ENCODE measurements at places on chromosomes 3 and 15. TPM values are rescaled to one million over a fixed set of nuclear protein-coding genes. Genes with fewer than 3 reads are reported as not detected.

- no peak for DNase-seq
These were observed 193.6 kb downstream of the TP63 start for GRCh38 chr3:189824629-189825312.

DNA sequence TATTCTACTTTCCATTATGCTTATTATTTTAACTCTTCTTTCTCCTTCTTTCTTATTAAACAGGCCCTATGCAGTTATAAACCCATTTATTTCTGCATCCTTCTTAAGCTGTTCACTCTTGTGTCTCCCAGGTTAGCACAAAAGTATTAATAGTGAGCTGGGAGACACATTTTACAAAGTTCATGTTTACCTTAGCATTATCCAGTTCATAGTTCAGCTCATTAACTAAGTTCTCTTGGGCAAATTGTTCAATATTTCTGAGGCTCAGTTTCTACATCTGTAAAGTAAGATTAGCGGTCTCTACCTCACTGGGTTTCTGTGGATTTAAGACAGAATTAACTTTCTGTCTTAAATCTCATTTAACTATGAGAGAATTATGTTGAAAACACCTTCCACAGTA, 31.2 kb upstream of the UMPS start:
- no peak for DNase-seq

DNA sequence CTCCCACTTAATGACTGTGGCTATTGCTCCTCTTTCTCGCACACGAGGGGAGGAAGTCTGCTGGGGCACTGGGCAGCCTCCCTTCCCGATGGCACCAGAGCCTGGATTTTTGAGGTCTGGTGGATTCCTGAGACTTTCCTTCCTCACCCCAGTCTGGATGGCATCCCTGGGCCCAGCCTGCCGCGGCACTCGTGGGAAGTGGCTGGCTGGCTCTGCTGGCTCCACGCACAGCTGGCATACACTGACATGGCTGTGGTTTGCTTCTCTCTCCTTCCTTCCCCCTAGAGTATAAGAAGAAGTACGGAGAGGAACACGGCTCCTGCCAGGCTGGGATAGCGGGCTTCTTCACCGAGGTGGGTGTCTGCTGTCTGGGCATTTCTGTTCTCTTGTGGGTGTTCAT, 319.8 kb upstream of the LRRFIP2 start:
- DNase-seq: no peak

- no peak for DNase-seq
These were observed 40.5 kb downstream of the STT3B start for GRCh38 chr3:31573036-31573779.

GRCh38 chr3:132660052-132660810, at the start of gene UBA5:
Gene UBA5 (plus strand): TSS chr3:132660329. CDS start chr3:132660538, 209 bp downstream.
- DNase-seq: no peak

DNA sequence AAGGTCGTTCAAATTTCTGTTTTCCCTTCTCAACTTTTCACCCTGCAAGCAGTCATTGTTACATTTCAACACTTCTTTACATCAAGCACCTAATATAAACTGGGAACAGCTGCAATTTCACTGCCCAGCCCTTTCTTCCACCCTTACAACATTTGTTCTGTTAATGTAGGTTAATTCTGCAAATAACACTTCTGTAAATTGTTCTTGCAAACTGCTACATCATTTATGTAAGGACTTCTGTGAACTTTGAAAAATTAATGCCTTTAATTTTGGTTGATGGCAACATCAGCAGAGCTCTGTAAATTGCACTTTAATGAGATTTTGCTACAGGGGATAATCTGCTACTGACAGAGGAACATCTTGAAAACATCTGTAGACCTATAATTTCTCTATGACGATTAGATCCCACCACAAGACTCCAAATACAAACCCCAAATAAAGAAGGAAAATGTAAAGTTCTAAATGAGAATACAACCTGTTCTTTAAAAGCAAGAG, 93.5 kb downstream of the ZIC4 start:
- no peak for DNase-seq

- DNase-seq: no peak
These were observed 594 bp upstream of the ICE2 start for GRCh38 chr15:60479361-60480110.

DNA sequence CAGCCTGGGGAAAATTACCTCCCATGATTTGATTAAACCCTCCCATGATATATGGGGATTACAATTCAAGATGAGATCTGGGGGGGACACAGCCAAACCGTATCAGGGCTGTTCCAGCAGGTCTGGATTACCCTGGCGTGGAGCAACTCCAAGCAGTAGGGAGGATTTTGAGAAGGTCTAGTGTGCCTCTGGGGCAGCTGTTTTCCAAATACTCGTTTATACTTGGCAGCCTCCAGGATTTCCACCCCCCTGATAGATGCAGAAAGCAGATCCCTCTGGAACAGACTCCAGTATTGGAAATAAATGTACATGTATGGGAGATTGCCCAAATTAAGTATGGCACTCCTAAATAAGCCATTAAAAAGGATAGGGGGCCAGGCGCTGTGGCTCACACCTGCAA, 7.7 kb upstream of the IRAK2 start:
- DNase-seq: no peak

- no peak for DNase-seq
These were observed 282.8 kb upstream of the ALCAM start for GRCh38 chr3:105083945-105084344.

- DNase-seq: no peak
These were observed 16.9 kb downstream of the CSPG4 start for GRCh38 chr15:75695634-75696310.

DNA sequence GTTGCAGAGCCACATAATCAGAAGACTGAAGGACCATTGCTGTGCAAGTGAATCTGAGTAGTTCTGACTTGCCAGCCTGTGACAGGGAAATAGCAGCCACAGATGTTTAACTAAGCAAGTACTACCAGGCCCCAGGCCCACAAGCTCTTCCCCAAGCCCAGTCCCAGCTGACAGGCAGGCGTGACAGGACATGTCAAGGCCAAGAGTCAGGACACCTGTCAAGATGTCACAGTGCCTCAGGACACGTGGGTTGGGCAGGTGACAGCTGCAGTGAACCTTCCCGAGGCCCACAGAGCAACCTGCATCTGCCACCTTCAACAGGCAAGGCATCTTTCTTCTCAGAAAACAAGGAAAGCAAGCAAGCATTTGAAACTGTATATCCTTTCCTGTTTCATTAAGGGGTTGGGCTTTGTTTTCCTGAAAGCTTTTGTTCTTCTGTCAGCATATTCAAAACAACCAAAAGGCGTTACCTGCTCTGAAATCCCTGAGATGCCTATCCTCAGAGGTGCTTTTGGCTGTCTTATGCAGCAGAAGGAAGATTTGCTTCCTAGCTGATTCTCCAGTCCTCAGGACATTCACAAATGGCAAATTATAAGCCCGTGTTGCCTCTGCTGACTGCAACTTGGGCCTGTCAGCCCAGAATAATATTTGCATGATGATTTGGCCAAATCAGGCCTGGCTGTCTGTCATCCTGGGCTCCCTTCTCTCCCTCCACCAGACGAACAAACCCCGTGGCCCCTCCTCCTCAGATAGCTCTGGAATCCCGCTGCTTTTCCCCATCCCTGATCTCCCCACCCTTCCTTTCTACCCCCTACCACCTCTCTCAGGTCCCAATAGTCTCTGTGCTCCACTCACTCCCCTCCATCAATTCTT, 171.8 kb upstream of the WNT5A start:
- no peak for DNase-seq

- DNase-seq: no peak
These were observed 158.6 kb downstream of the THSD4 start for GRCh38 chr15:71273731-71274447.

DNA sequence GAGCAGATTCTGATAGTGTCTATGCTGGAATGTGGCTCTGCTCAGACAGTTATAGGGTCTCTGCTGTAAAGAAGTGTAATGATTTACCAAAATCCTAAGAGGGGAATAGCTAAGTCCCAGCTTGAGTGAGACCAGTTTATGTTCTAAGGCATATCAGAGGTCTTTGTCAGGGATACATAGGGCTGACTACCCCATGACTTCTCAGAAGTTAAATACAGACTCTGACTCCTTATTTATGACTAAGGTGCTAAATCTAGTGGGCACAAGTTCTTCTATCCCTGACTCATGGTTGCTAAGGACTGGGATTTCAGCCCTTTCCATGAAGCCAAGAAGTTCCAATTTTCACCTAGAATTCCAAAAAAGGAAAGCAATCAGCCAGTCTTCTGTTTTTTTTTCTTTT, 192.6 kb upstream of the POU1F1 start:
- DNase-seq: no peak

- no peak for DNase-seq
These were observed 19.5 kb downstream of the PRKCD start for GRCh38 chr3:53180305-53181023.

GRCh38 chr3:58071480-58071971, 63.3 kb downstream of the FLNB start:
- DNase-seq: no peak

GRCh38 chr15:92393980-92394308, 263 bp downstream of the ST8SIA2 start:
- DNase-seq: no peak

DNA sequence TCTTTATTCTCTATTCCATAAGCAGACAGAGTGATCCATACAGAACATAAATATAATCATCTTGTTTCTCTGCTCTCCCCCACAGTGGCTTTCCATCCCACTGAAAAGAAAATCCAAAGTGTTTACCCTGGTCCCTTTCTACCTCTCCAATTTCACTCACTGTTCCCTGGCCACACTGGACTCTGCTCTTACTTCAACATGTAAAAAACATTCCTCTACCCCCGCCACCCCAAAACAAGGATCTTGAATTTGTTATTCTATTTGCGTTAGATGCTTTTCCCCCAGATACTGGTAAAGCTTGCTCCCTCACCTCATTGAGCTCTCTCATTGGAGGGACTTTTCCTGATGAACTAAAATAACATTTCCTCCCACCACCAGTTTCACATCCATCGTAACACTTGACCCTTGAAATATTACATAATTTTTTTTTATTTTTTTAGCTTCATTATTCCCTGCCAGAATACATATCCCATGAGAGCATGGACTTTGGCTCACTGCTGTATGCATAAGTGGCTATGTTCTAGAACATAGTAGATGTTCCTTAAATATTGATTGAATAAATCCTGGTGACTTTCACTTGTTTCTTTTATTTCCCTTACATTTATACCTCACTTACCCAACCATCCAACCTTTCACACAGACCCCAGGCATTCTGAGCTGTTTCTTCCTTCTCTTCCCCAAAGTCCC, 162.7 kb upstream of the MEIS2 start:
- DNase-seq: no peak

- no peak for DNase-seq
These were observed 101.2 kb upstream of the ETV5 start for GRCh38 chr3:186209810-186210752.

DNA sequence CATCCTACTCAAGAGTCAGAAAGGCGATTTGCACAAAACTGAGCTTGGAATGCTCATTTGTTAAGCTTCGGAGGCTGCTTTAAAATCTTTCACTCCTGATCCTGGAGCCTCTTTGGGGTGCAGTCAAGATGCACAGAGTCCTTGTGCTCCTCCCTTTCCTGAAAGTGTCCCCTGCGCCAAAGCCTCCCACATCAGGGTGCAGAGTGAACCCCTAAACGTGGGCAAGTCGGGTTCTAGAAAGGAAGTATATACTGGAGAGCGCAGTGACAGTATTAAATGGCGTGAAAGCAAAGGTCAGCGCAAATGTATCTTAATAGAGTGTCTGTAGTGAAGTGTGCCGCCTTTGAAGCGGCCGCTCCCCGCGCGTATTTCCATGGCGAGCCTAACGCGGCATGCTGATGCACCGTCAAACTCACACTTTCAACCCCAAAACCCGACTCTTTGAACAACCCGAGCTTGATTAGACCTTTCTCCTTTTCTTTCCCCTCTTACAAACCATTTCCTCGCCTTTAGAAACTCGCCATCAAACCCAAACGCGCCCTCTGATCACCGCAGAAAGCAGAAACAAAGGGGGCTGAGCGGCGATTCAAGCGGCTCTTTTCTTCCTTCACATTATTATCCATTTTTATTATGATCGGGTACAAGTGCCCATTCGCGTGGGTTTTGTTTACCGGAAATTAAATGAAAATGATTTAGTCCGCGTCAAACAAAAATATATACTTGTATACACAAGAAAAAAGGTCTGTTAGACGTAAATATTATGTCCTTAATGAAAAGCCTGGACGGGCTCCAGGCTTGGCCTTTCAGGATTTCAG, 18.3 kb downstream of the ZIC4 start:
- DNase-seq: no peak

DNA sequence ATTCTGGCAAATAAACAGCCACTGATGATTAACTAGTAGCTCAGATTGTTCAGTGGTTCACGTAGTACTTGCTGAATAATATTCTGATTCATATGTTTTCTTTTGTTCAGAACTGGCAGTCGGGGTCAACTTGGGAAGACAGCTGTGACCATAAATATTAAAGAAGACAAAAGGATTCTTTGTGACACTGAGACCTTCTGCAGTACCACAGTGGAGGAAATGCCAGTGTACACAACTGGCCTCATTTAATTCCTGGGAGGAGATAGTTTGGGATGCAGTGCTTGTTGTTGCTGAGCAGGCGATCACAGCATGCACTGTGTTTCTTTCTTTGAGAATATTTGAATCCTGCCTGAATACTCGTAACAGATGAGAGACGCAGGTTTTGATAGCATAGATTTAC, 26.7 kb upstream of the MCF2L2 start:
- DNase-seq: no peak

- no peak for DNase-seq
These were observed 89.3 kb upstream of the PLXNA1 start for GRCh38 chr3:126893651-126894050.

- DNase-seq: no peak
These were observed 22.5 kb downstream of the LRTM1 start for GRCh38 chr3:54905261-54905888.

- DNase-seq: no peak
These were observed 750.7 kb upstream of the CFAP20DC start for GRCh38 chr3:59800481-59800880.

DNA sequence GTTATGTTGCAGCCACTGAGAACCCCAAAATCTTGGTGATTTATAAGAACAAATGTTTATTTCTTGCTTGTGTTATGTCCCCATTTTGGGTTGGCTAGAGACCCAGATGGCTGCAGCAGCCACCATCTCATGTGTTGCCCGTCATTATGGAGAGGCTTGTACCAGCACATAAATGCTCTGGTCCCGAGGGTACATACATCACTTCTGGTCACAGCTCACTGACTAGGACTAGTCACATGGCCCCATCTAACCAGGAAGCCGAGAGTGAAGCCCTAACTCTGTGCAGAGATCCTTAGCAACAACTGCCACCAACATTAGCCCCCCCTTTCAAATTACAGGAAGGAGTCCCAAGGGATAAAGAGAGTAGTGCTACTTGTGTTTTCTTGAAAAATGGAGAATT, 25.5 kb upstream of the HACD2 start:
- no peak for DNase-seq

Gene SSUH2
- 0.50 TPM for total RNA-seq

Gene TMPRSS7
- total RNA-seq: not detected

Gene MUSTN1
- total RNA-seq: 34.7 TPM

Gene SRGAP3
- 3.2 TPM for total RNA-seq

Gene RETNLB
- not detected for total RNA-seq

Gene LSAMP
- total RNA-seq: 2.4 TPM

Gene PTPN23
- total RNA-seq: 16.6 TPM

Gene SPINK8
- not detected for total RNA-seq

Gene ST3GAL6
- total RNA-seq: 8.5 TPM

Gene DPPA2
- not detected for total RNA-seq

Gene GOLGA8F
- total RNA-seq: not detected

Measured in omental fat pad (tissue), 4 donors.